Stimulated activated CD8-positive, alpha-beta memory T cell treated with anti-CD3 and anti-CD28 coated beads, Interleukin-4, amount 100 ng/mL, for 1 hour (primary cell): ENCODE measurements at places on chromosomes 16 and 17.
A peak's percentile ranks its signal among the peaks of the same experiment; 100 is the strongest.

DNA sequence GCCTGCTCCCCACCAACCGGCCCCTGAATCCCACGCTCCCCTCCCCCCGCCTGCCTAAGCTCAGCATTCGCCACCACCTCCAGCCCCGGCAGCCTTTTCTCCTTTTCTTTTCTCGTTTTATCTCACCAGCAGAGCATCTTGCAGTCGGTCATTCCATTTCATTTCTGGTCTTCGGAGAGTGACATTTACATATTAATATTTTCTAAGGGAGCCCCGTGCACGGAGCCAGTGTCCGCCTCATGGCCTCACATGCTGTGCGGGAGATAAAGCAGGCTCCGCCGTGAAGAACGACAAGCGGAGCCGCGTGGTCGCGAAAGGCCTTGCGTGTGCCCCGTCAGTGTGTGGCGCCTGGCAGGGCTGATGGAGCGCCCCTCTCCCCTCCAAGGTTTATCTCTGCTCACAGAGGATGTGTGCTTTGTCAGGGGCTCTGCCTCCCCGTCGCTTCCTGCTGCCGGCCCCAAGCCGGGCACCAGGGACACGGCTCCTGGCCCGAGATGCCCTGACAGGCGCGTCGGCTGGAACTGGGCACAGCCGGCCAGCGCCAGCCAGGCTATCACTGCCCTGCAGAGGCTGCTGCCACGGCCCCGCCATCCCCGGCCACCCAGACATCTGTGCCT, 95.5 kb upstream of the GSE1 start:
- DNase-seq, result no peak

DNA sequence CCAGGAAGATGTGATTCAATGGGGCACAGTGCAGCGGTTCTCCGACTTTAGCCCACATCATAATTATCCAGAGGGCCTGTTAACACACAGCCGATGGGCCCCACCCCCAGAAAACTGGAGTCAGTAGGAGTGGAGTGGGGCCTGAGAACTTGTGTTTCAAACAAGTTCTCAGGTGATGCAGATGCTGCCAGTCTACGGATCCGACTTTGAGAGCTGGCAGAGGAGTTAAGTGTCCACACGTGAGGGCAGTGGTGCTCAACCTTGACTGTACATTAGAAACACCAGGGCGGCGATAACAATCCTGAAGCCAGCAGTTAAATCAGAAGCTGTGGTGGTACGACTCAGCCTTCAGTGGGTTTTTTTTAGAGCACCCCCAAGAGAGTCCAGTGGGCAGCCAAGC, 75.0 kb downstream of the GPRC5B start:
- DNase-seq, result no peak

DNA sequence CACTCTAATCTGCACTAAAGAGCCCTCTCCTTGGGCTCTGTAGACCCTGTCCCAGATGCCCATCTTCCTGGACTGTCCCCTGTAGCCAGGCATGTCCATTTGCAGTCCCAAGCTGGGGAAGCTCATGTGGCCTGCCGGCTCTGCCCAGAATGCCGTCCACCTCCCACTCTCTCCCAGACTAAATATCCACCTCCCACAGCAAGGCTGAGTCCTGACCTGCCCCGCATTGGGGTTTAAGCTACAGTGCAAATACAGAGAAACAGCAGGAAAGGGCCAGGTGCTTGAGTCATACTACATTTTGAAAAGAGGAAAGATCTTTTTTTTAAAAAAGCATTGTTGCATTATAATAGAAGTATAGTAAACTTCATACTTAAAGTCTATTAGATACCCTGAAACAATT, 3.0 kb downstream of the ST6GALNAC2 start:
- no peak for DNase-seq

GRCh38 chr17:31004160-31004559, 33.3 kb downstream of the RNF135 start:
- no peak for DNase-seq

GRCh38 chr17:10875430-10875851, 37.6 kb upstream of the PIRT start:
- no peak for DNase-seq

GRCh38 chr17:50406578-50406977, 9.3 kb upstream of the LRRC59 start:
- DNase-seq, result no peak

DNA sequence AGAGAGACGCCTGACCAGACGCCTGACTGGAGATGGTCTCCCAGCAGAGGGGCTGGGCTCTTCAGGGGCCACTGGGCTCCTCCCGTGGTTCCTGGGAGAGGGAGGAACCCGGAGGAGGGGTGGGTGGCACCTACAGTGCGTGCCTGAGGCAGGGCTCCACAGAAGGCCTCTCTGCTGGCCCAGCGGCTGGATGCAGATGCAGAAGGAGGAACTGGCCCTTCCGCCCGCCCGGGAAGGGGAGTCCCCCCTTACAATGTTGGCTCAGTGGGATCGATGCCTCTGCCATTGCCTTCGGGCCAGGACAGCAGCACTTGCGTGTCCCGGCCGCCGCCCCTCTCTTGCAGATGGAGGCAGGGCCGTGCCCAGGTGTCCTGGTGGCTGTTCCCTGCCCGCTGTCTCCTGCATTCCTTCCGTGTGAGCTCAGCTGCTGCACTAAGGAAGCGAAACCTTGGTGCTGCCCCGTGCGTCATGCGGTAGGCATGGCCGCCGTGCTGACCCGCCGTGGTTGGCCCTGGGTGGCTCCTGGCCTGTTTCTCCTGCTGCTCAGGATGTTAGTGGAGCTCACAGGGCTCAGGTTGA, 15.1 kb downstream of the BAIAP2 start:
- DNase-seq, result no peak

- DNase-seq, result no peak
These were observed 195.5 kb upstream of the TNRC6C start for GRCh38 chr17:77763023-77763422.

DNA sequence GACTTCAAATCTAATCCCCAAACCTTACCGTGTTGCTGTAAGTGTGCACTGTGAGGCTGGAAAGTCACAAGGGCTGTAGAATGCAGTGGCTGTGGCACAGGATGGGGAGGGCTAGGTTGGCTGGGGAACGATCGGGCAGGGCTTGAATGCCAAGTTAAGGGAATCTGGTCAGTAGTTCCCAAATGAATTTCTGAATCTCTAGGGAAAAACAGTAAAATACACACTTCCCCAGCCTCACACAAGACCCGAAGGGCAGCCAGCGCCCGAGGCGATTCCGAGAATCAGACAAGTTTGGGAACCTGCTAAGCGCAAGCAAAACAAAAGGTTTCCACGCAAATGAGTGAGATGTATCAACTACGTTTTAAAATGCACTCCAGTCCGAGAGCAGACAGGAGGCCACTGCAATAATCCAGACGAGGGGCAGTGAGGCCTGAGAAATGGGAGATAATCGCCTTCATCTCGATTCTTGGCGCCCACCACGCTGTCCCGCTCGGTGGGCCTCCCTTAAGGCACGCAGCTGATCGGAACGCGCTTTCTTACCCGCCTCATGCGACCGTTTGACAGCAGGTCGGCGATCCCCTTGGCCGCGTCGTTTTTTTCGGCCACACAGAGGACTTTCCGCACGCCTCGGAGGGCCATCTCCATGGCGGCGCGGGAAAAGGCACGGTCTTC, 599 bp downstream of the TOP3A start:
- DNase-seq, result no peak

DNA sequence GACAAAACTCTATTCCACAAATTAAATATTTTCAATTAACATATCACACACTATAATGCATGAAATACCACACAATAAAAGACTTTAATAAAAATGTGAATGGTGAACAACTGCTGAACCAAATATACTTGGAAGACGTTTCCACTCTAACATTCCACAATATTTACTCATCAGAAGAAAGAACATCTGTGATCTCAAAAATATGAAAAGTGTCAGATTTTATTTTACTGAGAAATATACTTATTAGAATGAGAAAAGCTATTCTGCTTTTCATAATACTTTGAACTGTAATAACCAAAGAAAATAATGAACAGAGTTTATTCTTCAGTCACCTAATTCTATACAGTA, 181.8 kb upstream of the AXIN2 start:
- no peak for DNase-seq

GRCh38 chr17:78343543-78344201, 16.2 kb downstream of the SOCS3 start:
- peak; percentile 44 for DNase-seq

GRCh38 chr17:78154903-78155811, 9.0 kb downstream of the C17orf99 start:
- DNase-seq, result no peak

- no peak for DNase-seq
These were observed 2.3 kb upstream of the WNT3 start for GRCh38 chr17:46820592-46821450.

DNA sequence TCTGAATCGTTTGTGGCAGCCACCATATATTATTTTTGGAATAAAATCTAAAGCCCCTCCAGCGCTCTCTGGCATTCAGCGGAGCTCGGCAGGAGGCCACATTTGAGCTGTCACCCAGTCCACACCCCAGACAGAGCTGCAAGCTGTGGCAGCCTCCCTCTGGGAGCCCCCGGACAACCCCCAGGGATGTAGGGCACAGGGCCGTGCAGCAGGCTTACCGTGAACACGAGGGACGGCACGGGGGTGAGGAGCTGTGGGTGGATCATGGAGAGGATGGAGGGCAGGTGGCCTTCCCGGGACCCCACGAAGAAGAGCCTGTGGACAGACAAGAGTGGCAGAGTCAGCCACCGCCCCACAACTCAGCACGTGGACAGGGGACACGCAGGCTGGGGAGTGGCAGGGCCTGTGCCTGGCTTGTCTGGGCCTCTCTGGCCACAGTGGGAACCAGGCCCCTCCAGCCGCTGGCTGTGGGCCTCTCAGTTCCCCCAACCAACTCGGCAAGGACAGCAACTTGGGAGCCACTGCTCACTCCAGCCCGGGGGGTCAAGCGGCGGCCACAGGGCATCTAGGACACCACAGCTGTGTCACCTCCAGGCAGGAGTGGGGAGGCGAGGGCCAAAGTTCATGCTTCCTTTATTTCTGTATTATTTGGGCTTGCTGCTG, 31.5 kb downstream of the SLC7A5 start:
- DNase-seq, result no peak

- no peak for DNase-seq
These were observed 23.5 kb upstream of the ALOX15 start for GRCh38 chr17:4665027-4665426.

DNA sequence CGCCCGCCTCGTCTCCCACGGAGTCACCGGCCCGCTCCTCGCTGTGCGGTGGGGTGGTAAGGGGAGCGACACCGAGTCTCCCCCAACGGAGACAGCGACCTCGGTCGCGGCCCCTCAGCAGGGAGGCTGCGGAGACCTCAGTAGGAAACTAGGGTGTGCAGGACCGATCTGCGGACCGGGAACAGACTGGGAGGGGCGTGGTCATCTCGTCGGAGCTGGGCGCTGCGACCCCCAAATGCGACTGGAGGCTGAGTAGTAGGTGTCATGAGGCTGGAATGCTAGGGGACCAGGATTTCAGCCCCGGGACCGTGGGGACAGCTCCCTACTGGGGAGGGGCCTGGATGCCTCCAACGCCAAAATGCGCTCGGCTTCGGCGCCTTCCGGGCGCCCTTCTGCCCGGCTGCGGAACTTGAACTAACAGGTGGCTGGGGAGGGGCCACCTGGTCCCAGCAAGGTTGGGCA, 1.3 kb downstream of the CACNG4 start:
- no peak for DNase-seq

- DNase-seq, result no peak
These were observed 549.2 kb upstream of the CDH11 start for GRCh38 chr16:65671071-65671470.

- DNase-seq, result no peak
These were observed 41.7 kb downstream of the PIPOX start for GRCh38 chr17:29084541-29085146.

- no peak for DNase-seq
These were observed 7.6 kb upstream of the HNF1B start for GRCh38 chr17:37752482-37752881.

DNA sequence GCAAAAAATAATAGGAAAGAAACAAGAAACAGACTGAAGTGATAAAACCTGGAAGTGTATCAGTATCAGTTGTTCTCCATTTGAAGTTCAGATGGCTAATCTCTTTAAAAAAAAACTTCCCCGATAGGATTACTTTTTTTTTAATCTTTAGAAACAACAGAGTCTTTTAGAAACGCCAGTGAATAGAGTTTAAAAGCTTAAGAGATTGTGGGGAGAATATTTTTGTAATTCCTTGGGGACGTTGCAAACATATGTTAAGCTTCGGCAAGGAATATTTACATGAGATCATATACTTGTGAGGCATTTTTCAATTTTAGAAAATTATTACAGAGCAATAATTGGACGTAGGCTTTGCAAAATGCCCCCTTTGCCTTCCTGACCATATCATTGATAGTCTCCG, 13.2 kb downstream of the MAF start:
- DNase-seq, result no peak

DNA sequence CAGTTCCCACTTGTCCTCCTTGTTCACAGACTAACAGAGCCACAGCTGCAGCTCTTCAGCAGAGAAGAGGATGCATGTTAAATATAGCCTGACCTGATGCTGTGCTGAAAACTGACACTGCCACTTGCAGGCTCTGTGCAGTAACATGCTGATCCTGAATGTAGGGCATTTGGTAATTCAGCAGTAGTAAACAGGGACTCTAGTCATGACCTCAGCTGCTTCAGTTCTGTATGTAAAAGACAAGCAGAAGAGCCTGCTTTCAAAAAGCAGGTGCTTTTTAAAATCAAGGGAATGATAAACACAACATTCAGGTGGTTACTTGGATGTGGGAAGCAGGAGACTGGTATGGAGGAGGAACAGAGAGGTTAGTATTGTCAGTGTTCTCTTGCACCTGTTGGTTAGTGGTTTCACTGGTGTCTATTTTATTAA, 33.8 kb downstream of the ESRP2 start:
- DNase-seq, result no peak

DNA sequence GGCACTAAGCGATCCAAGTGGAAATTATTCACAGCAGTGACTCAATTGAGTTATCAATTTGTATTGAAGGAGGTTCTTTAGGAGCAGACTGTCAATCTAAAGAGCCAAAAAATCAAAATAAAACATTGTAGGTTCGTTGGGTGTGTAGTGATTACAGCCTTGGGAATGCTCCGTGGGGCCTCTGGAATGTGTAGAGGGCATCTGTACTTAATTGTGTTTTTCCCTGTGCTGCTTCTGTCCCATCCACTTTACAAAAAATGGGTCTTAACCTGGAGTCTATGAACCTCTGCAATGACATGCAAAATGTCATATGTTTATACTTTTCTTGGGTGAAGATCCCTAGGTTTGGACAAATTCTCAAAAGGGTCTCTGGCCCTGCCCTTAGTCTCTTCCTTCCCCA, 215.1 kb downstream of the CCDC182 start:
- no peak for DNase-seq

GRCh38 chr16:89999831-90000574, 19.3 kb downstream of the DBNDD1 start:
- DNase-seq, result no peak

GRCh38 chr16:77969861-77970260, 52.5 kb upstream of the CLEC3A start:
- DNase-seq, result no peak

- no peak for DNase-seq
These were observed 111.3 kb downstream of the TRIM37 start for GRCh38 chr17:58995247-58995940.

- no peak for DNase-seq
These were observed 23.6 kb downstream of the ADAD2 start for GRCh38 chr16:84214451-84215066.

- DNase-seq, result no peak
These were observed 26.5 kb downstream of the MMP15 start for GRCh38 chr16:58051821-58052603.

- peak; percentile 57 for DNase-seq
These were observed 15.9 kb upstream of the ANKRD40CL start for GRCh38 chr17:50783193-50783660.
